ENCODE measurements at places on chromosomes 11 and 22. TPM values are rescaled to one million over a fixed set of nuclear protein-coding genes. Genes with fewer than 3 reads are reported as not detected.

DNA sequence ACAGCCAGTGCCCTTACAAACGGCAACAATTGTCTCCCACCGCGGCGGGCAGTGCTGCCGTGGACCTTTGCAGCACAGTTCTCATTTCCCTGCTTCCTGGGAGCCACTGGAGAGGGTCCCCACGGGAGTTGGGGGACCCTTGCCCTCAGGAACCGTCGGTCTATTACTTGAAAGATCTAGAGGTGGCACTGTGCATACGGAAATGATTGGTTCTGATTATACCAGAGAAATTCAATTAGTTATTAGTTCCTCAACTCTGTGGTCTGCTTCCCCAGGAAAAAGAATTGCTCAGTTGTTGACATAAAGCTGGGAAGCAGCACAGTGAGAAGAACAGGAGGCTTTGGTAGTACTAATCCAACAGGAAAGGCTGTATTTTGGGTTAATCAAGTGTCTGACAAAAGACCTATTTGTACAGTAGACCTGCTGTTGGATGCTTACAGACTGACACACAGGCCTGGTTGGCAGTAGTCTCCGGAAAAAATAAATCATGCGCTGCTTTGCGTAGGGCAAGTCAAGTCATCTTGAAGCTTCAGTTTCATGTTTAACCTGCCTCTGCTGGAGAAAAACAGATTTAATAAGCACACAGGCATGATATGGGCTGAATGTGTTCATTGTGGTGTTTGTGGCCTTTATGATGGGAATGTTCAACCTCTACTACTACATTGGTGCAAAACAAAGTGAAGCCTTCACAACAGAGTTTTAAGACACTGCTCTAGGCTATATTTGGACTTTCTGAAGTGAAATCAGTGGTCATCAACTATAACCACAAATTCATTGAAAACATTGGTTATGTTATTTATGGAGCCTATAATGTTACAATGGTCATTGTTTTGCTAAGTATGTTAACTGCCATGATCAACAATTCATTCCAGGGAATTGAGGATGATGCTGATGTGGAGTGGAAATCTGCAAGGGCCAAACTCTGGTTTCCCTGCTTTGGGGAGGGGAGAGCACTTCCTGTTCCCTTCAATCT is 54.6 kb upstream of the SC5D start:
- no peak for DNase-seq

Gene TECTA
- total RNA-seq: 0.81 TPM

Gene TESMIN
- 19.1 TPM for total RNA-seq

Gene MMP10
- total RNA-seq: not detected

- DNase-seq: no peak
These were observed 17.2 kb upstream of the SMCO4 start for GRCh38 chr11:93560199-93560932.

DNA sequence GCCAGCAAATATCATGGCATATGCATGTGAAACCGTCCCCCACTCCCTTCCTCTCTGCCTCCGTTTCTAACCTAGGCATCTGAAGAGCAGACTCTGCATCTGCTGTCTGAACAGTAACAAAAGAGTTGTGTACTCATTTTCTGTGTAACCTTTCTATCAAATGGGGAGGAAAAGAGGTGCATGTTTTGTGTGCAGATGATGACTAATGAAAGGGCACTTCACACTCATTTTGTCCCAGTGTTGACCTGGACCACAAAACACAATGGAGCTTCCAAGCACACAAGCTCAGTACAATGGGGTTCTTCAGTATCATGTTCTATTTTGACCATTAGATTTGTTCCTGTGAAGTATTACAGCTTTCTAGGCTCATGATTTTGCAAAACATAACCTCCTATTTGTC is 13.0 kb downstream of the JHY start:
- no peak for DNase-seq

- DNase-seq: no peak
These were observed 1.2 kb downstream of the GRK2 start for GRCh38 chr11:67267188-67268080.

DNA sequence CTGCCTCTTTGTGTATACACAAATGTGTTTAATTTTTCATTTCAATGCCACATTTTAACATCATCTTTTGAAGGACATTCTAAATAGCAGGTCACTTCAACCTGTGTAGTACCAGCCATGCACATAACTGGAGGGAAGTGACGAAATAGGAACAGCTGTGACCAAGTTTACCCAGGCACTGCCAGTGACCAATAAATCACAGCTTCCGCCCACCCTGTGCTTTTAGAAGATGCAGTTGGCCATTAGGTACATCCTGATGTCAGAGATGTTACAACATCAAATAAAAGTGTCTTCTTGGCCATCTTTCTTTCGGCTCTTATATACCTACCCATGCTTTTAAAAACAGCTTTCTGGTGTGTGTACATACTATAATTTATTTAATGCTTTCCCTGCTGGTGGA is 7.8 kb downstream of the LDLRAD3 start:
- DNase-seq: no peak

- DNase-seq: peak; percentile 14
These were observed 851.1 kb upstream of the RAG2 start for GRCh38 chr11:37449146-37449545.

GRCh38 chr11:41437006-41437490 is 22.4 kb downstream of the LRRC4C start:
- DNase-seq: no peak

- no peak for DNase-seq
These were observed 154.3 kb upstream of the NCAM1 start for GRCh38 chr11:112806876-112807275.

Gene TRPM5
- not detected for total RNA-seq

DNA sequence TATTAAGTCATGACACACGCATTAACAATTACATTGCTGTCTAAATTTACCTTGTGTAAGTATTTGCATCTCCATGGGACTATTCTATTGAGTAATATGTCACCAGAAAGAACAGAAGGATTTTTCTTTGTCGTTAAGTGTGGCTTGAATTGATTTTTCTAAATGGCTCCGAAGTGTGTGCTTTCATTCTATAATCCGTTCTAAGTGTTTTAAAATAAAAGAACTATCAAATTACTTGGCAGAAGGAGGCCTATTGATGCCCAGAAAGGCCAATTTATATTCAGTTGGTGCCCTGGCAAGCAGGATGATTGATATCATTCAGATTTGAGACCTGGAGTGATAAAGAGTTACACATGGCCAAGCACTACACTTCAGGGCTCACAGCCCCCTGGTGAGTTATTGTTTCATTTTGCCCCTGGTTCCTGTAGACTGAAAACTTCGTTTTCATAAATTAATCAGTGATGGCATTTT is 538.9 kb upstream of the ANO5 start:
- DNase-seq: no peak

DNA sequence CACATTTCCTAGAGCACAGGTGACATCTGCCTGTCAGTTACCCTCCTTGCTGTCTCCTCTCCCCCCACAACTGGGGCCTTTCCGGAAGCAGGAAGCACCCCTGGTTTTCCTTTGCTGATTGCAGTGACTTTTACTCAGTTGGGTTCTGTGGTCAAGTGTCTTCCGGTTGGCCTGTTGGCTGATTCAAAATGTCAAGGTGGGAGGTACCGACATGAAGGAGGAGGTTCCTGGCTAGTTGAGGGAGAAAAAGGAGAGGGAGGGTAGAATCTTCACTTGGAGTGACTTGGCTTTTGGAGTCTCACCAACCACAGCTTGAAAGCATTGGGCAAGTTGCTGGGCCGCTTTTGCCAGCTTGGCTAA is 9.3 kb upstream of the ADAMTS15 start:
- DNase-seq: no peak

Gene MS4A14
- under 0.01 TPM for total RNA-seq

Gene IL18BP
- total RNA-seq: 2.2 TPM

- no peak for DNase-seq
These were observed 38.7 kb downstream of the RTN3 start for GRCh38 chr11:63719987-63720386.

DNA sequence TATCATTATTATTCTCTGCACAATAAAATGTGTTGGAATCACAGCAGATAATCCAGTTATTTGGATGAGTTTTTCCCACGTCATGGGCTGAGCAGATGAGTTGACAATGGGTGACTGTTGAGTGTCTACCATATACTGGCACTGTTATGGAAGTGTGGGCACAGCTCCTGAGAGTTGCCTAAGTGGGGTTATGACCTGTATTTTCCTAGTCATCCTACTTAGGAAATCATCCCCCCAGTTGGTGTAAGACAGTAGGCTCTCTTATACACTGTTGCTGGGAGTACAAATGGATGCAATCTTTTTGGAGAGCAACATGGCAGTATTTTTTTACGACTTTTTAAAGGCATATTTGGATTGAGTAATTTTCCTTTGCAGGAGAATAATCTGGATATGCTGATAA is 66.4 kb downstream of the TRAF6 start:
- no peak for DNase-seq

- no peak for DNase-seq
These were observed 79.4 kb upstream of the NARS2 start for GRCh38 chr11:78654071-78654470.

- DNase-seq: no peak
These were observed 84.3 kb downstream of the GDPD4 start for GRCh38 chr11:77217156-77217555.

- DNase-seq: no peak
These were observed 16.1 kb upstream of the SLC35C1 start for GRCh38 chr11:45788887-45789286.

GRCh38 chr22:25448435-25449051 is 115.9 kb upstream of the GRK3 start:
- DNase-seq: no peak

Gene CCDC116
- total RNA-seq: 0.27 TPM

- no peak for DNase-seq
These were observed 101.0 kb upstream of the SORL1-AS1 start for GRCh38 chr11:121553806-121554205.

DNA sequence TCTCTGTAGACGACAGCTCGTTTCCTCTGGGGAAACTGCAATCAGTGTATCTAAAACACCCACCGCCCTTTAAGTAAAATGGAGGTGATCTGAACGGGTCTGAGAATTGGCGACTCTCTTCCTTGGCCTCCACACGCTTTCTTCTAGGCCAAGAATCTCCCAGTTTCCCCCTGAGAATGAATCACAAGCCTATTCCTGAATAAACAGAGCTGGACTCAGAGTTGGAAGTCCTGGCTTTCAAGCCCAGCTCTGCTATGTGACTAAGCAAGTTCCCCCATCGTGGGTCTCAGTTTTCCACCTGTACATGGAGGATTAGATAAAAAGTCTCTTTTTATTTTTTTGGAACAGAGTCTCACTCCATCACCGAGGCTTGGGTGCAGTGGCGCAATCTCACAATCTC is 200.4 kb downstream of the MN1 start:
- DNase-seq: no peak

- DNase-seq: no peak
These were observed 49.7 kb upstream of the CARS1 start for GRCh38 chr11:3106736-3107524.

Gene OR5M11
- not detected for total RNA-seq

GRCh38 chr11:95924414-95924760 is 480 bp upstream of the MTMR2 start:
- DNase-seq: no peak

GRCh38 chr11:4881860-4882500 is at the start of gene OR51T1:
OR51T1 (plus strand) TSS chr11:4881900; CDS start chr11:4881900, 0 bp downstream.
- DNase-seq: no peak

Gene DMC1
- 2.2 TPM for total RNA-seq

Gene SPDYC
- total RNA-seq: not detected

- DNase-seq: no peak
These were observed 131.1 kb upstream of the NCAM1 start for GRCh38 chr11:112829971-112830654.

Gene MMP27
- not detected for total RNA-seq

Gene CYP2D6
- 0.27 TPM for total RNA-seq

Gene PYGM
- total RNA-seq: 4.6 TPM

- DNase-seq: no peak
These were observed 208.7 kb downstream of the BARX2 start for GRCh38 chr11:129584316-129584715.

Gene PKDREJ
- under 0.01 TPM for total RNA-seq

DNA sequence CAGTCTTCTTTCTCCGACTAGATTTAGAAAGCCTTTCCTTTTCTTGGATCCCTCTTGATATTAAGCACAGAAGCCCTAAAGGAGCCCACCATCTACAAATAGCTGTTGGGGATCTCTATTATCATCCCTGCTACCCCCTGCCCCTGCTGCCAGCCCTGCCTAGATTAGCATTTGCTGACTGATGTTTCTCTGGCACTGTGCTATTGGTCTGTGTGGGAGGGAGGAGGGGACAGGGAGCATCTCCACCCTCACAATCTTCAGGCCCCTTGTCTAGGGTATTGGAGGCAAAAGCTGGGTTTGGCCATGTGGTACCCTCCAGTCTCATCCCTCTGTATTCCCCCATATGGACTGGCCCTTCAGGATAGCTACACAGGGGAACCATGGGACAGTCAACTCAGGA is 6.2 kb downstream of the USH1C start:
- DNase-seq: no peak

Gene LDHA
- 177 TPM for total RNA-seq

DNA sequence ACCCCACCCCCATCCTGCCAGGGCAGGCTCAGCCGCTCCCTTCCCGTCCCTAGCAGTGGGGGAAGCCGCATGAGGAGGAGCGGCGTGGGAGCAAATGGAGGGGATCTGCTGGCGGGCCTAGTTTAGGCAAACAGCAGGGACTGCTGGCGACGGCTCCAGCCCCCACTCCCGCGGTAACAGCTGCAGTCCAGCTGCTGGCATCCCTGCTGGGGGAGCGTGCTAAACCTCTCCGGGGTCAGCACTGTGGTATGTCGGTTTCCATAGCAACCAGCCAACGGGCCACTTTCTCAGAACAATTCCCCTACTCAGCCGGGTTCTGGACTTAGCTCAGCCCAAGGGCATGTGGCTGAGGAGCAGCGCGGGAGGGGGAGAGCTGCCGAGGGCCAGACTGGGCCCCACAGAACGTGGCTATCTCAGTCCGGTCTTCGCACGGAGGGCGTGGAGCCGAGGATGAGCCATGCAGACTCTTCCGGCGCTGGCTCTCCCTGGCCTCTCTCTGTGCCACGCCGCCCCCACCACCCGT is 98.8 kb downstream of the PKNOX2 start:
- no peak for DNase-seq

Gene APOBEC3F
- 8.9 TPM for total RNA-seq

Gene ESAM
- total RNA-seq: 5.4 TPM
